GM03348 (cell line): ENCODE measurements at places on chromosomes 2 and 18.

GRCh38 chr2:206164261-206164862 is 4.7 kb downstream of the EEF1B2 start:
- DNase-seq = peak; percentile 46

DNA sequence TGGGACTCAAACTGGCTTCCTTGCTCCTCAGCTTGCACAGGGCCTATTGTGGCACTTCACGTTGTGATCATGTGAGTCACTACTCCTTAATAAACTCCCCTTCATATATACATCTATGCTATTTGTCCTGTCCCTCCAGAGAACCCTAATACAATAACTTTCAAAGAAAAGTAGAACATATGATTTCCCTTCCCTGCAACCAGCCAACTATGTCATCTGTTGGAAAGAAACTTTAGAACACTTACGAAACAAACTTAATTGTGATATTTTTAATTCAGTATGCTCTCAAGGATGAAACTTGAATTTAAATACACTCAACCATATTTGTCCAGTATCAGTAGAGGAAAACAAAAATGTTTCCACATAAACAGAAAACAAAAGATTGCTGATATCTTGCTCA is 84.4 kb downstream of the DYM start:
- DNase-seq = no peak

- DNase-seq = no peak
Measured at GRCh38 chr18:54411781-54412180, 54.1 kb downstream of the C18orf54 start.

- peak; percentile 60 for DNase-seq
Measured at GRCh38 chr2:216695401-216695821, at the start of gene IGFBP5. Gene IGFBP5 (minus strand): TSS chr2:216695549. CDS start chr2:216694775, 774 bp downstream.

- DNase-seq = no peak
Measured at GRCh38 chr2:222598611-222599010, 57.3 kb downstream of the FARSB start.

DNA sequence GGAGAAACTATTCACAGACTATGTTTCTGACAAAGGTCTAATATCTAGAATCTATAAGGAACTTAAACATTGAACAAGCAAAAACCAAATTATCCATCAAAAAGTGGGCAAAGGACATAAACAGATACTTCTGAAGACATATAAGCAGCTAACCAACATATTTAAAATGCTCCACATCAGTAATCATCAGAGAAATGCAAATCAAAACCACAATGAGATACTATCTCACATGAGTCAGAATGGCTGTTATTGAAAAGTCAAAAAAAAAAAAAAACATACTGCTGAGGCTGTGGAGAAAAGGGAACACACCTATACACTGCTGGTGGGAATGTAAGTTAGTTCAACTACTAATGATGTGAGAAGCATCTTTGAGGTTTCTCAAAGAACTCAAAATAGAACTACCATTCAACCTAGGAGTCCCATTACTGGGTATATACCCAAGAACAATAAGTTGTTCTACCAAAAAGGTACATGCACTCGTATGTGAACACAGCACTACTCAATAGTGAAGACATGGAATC is 220.4 kb upstream of the TFPI start:
- peak; percentile 9 for DNase-seq

- DNase-seq = no peak
Measured at GRCh38 chr18:75005626-75006025, 203.3 kb downstream of the PTGR3 start.

GRCh38 chr2:124693156-124693555 is 668.1 kb downstream of the CNTNAP5 start:
- no peak for DNase-seq

GRCh38 chr2:3839476-3839875 is 136.1 kb downstream of the DCDC2C start:
- no peak for DNase-seq

DNA sequence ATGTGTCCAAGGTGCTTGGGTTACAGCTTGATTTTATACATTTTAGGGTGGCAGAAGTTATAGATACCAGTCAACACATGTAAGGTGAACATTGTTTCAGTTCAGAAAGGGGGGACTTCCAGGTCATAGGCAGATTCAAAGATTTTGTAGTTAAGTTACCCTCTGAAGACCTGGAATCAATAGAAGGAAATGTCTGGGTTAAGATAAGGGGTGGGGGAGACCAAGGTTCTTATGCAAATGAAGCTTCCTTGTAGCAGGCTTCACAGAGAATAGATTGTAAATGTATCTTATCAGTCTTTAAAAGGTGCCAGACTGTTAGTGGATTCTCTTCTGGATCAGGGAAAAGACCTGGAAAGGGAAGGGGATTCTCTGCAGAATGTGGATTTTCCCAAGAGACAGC is 42.4 kb downstream of the BMPR2 start:
- DNase-seq = no peak

GRCh38 chr2:225019105-225019504 is 23.2 kb downstream of the DOCK10 start:
- no peak for DNase-seq

DNA sequence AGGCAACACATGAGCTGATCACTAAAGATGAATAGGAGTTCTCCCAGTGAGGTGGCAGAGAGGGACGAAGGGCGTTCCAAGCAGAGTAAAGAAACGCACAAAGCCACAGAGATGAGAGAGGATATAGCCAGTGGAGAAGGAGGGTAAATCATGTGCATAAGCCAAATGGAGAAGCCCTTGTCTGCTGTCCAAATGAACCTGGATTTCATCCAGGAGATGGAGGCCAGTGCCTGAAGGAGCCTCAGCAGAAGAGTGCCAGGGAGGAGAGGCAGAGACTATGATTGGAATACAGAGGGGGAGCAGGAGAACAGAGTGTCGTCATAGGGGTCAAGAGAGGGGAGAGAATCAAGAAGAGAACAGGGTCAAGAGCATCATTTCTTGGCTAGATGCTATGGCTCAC is 48.9 kb upstream of the STPG4 start:
- no peak for DNase-seq

GRCh38 chr2:10169581-10169980 is 47.0 kb downstream of the RRM2 start:
- no peak for DNase-seq

DNA sequence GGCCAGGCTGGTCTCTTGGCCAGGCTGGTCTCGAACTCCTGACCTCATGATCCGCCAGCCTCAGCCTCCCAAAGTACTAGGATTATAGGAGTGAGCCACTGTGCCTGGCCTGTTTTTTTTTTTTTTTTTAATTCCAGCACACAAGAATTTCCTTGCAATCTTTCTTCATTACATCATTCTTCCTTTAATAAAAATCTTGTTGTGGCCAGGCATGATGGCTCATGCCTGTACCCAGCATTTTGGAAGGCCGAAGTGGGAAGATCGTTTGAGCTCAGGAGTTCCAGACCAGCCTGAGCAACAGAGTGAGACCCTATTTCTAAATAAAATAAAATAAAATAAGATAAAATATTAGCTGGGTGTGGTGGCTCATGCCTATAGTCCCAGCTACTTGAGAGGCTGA is 21.4 kb upstream of the PLEKHM3 start:
- DNase-seq = no peak

DNA sequence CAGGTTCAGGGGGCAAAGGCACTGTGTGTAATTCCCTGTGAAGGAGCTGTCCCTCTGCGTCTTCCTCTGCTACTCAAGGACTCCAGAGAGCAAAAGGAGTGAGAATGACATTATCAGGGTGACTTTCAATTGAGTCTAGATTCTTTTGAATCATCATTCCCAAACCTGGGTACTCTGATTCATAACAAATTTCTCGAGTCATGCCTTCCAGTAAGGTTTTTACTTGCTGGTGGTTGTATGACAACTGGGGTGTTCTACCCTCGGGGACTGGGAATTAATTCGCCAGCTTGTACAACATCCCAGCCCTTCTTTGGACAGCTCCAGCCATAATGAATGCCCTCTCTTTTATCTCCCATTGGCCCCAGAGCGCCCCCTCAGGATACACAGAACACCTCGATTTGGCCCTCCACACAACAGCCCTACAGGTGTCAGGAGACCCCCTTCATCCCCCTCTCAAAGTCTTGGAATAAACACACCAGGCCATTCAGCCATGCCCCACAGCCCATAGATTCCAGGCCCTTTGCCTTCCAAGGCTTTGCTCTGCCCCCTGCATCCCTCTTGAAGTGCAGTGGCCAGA is 254.5 kb downstream of the KLHL29 start:
- no peak for DNase-seq

DNA sequence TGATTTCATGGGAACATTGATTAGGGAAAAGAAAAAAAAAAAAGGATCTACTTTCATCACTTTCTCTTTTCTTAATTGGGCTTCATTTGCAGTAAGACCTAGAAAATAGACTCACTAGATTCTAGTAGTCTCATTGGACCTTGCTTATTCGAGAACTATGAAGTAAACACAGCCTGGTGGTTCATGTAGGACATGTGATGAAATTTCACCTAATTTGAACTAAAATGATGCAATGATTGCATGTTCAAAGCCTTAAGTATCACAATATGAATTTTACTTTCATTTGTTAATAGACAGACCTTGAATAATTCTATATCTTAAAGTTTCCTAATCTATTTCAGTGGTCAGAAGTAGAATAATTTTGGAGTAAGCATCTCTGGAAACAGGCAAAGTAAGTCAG is 688.9 kb upstream of the NRXN1 start:
- DNase-seq = no peak

DNA sequence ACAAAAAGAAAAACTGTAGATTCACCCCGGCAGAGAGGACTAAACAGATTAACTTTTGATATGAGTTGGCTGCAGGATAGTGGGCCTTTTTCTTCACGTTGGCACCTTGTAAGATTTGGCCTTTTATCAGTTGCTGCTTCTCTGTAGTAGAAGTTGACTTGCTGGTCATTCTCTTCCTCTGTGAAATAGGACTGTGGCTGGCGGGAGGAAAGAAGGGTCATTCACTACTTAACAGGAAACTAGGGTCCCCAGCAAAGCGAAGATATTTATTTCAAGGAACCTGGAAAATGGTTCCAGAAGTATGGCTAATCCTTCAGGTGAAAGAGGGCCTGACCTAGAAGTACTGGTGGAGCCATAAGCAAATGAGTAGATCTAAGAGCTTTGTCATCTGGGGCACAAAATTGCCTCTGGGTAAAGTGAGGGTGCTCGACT is 383 bp upstream of the ATP5MC3 start:
- no peak for DNase-seq

DNA sequence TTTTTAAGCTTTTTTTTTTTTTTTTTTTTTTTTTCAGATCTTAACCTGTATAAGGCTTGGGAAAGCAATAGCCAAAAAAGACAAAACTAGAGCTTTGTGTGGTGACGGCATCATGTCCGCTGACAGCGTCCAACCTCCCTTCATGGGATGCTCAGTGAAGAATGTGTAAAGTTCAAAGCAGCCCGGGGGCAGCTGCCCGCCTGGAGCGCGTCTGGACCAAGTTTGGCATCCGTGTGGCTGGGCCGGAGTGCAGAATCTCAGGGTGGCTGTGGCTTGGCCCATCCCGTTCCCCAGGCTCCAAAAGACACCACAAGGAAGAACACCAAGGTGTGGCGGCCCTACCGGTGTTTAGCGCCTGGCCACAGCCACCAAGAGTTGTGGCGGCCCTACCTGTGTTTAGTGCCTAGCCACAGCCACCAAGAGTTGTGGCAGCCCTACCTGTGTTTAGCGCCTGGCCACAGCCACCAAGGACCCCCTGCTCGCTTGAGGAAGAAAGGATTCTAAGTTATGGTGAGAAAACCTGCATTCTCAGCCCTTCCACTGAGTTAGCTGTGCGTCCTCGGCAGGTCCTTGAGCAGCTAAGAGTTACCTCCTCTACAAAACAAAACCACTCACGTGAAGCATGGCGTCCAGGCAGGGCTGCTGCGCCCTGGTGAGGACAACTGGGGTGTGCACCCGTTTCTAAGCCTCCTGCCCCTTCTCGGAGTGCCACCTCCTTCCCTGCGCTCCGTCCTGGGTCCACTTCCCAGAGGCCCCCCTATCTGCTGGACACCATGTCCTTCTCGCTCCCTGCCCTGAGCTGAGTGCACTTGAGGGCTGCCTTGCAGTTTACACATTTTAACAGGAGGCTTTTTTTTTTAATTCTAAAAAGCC is 103.6 kb upstream of the SALL3 start:
- DNase-seq = no peak

DNA sequence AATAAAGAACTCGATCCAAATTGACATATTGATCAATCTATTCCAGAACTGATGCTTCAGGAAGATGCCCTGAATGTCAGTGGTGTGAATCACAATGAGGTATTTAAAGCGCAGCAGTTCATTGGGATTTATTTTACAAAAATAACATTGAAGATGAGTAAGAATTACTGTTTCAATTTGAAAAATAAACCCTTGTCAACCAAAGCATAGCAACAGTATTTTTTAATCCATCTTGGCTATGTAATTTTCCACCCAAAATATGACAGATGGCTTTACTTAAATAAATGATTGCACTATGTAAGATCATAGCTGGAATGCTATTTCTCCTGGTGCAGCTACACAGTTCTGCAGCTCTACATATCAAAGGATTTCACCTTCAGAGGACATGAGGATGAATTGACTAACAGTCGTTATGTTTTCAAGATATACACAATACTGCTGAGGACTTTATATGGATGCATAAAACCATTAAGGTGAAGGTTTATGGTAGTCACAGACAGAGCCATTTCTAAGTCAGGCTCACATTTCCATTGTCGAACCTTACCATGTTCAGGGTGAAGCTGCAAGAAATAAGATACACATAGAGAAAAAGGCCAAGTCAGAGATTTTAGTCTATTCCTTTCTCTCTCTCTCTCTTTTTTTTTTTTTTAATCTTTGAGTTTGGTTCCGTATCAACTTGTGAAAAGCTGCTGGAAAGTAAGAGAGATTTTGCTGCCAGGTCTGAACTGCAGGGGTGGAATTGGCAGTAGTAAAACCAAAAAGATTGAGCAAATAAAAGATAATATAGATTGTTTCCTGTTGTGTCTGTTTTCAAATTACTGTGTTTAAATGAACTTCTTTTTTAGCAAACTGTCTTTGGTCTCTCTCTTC is 398.0 kb upstream of the CDH20 start:
- DNase-seq = no peak

DNA sequence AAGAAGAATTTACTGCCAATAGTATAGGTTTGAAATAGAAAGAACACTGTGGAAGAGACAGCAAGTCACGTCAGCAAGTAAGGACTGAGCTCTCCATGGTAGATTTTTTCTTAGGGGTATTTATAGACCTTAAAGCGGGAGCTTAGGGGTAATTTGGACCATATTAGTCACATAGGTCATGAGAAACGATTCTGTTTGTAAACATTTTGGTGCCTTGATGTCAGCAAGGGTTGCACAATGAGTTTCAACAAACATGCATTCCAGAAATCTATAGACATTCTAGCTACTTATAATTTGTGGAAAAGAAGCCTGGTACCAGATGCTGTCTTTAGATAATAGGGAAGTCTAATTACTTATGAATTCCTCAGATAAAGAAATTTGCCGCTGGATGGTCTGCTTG is 624.7 kb downstream of the TDRD15 start:
- no peak for DNase-seq

- DNase-seq = peak; percentile 82
Measured at GRCh38 chr2:45849491-45850283, 198.2 kb downstream of the PRKCE start.

GRCh38 chr18:31267823-31268481 is 50.0 kb upstream of the DSG1 start:
- DNase-seq = no peak

GRCh38 chr2:68857202-68857845 is 13.9 kb downstream of the BMP10 start:
- no peak for DNase-seq

GRCh38 chr2:219109471-219109870 is 48.8 kb upstream of the IHH start:
- DNase-seq = no peak

- no peak for DNase-seq
Measured at GRCh38 chr2:144671695-144672455, 152.0 kb upstream of the ZEB2 start.
